Keratinocyte (primary cell): ENCODE measurements at places on chromosomes 3 and 15.

DNA sequence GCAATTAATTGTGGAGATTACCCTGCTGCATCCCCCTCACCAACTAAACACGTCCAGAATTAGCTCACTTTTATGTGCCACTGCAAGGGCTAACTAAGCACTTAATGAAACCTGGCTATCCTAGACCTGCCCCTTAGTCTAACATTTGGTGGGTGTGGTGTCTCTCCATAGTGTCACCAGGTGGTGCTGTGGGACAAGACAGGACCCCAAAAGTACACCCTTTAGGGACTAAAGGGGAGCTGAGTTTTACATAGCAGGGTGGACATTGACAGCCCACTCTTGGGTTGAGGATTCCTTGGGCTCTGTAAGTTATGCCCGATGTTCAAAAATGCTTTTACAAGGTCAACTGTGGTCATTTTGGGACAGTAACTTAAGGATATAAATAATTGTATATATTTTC is 5.7 kb downstream of the DUT start:
- DNase-seq, result no peak

DNA sequence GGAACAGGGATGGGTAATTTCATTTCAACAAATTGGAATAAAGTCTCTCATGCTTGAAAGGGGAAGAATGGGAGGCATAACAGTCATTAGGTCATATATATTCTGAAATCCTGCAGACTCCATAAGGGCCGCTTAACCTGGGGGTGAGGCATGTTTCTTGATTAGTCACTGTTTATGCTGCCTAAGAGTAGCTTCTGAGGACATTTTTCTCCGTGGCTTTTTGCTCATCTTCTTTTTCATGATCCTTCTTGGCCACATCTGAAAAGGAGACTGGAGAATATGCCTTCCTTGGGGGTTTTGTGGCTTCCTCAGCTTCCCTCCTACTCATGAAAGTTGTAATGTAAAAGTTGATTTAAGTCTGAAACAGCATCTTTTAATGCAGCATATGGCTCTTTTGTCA is 20.0 kb upstream of the CFAP20DC start:
- no peak for DNase-seq

DNA sequence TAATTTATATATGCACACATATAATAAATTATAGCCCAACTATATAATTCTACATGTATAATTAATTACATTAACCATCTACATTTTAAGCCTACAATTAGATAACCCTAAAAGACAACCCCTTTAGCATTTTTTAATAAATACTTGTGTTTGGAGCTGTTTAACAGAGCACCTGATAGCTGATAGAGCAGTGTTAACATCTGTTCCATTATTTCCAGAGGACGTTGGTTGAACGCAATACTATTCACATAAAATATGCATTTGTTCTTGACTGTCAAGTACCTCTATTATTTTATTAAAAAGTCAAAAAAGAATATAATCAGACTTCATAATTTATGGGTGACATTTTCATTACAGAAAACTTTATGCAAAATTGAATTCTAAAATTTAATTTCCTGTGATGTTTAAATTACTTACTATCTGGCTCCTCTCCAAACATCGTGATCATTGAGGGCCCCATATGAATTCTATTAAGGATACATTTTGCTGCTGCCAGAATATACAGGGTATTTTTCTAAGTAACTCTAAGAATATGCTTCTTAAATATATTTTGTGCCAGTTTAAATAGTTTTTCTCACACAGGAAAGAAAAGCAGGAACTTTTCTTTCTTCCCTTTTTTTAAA is 234.3 kb downstream of the SHOX2 start:
- no peak for DNase-seq

DNA sequence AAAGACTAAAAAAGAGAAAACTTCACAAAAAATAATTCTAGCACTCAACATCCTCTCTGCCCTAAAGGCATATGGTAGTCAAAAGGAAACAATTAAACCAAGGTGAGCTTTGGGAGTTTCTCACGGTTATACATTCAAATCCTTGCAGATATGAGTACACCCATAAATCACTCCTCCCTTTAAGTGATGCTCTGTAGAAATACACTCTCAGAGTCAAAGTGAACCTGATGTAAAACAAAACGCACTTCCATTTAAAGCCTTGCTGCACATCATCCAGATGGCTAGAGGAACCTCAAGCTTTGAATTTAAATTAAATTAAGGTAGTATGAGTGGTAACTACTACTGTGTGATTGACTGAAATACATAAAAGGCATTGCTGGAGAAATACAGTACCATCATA is 36.0 kb upstream of the AADAC start:
- DNase-seq, result no peak

- no peak for DNase-seq
Measured at GRCh38 chr3:120147072-120147871, 53.0 kb upstream of the GSK3B start.

- no peak for DNase-seq
Measured at GRCh38 chr15:76861815-76862397, 43.2 kb downstream of the SCAPER start.

DNA sequence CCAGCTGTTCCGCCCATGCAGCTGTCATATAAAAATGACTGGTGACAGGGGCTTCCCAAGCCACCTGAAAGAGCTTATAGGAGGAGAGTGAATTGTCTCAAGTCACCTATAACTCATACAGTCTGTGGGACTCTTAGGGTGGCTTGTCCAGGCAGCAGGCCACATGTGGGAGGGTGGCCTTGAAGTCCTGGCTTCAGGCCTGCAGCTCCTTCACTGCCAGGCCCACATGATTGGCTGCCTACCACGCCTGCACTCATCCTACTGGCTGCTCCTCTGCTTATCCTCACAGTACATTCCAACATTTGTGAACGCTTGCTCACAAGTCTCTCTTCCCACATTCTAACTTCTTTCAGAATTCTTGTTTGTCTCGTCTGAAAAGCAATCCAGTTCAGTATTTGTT is 41.1 kb upstream of the TIPARP start:
- no peak for DNase-seq

DNA sequence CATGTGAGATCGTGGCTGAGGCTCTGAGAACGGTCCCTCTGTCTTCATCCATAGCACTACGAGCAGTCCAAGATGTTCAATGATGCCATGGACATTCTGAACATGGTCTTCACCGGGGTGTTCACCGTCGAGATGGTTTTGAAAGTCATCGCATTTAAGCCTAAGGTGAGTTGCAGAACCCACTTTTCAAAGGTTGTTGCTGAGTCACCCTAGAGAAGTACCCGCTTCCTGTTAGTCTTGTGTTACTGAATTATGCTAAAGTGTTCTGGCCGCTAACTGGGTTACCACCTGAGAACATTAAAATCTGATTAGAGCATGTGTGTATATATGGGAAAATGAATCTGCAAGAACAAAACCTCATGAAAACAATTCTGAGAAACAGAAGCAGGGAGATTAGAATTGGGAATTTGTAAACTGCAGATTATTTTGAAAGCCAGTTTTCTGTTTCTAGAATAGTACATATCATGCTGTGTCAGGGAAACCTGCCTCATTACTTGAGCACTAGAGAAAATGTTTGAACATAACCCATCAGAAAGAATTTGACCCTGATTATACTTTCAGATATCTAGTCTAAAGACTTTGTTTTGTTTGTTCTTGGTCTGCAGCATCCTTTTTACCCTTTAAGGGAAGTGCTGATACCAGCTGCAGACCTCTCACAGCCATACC is 92.6 kb downstream of the CHDH start:
- no peak for DNase-seq

- DNase-seq, result no peak
Measured at GRCh38 chr15:61083081-61083787, 145.9 kb downstream of the RORA start.

GRCh38 chr3:102200126-102200525 is 234.7 kb upstream of the ZPLD1 start:
- DNase-seq, result peak; percentile 23

DNA sequence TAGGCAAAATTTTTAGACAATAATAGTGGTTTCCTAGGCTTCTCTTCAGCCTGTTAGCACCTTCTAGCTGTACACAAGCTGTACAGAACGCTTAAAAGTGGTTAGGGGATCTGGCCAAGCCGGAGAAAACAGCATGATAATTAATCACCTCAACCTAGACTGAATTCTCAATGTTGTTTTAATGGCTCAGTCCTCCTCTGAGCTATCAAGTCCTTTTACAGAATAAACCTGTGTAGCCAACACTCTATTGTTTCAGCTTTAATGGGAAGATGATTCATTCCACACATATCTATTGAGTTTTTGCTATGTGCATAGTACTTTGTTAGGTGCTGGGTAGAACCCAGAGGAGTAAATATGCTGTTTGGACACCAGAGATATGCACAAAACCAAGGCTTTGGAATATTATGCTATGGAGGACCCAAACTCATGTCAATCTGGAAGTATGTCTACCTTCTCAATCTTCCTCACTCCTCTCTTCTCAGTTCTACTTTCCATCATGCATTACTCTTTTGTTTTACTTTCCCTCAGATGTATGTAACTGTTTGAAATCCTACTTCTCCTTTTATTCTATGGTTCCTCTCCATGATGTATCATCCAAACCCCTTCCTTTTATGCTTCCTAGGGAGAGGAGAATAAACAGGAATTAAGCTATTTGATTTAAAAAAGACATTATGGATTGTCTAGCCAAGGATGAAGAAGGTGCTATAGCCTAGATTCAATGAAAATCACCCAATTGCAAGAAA is 27.6 kb upstream of the UBE2E2 start:
- no peak for DNase-seq

DNA sequence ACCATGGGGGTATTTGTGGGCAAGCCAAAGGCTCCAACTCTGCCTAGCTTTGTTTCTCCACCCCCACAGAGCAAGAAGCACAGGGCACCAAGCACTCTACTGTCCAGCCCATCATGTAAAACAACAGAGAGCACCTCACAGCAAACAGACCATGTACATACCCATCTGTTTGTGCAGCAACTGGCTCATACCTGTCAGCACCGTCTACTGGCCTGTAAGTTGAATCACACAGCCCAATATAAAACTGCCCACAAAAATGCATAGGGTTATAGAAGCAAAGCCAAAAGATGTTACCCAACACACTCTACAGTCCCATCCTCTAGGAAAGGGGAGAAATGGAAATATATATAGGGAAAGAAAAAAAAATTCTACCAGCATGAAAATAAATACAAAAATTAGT is 139.7 kb upstream of the CPNE4 start:
- DNase-seq, result no peak

- no peak for DNase-seq
Measured at GRCh38 chr3:30951826-30952225, 57.4 kb upstream of the GADL1 start.

DNA sequence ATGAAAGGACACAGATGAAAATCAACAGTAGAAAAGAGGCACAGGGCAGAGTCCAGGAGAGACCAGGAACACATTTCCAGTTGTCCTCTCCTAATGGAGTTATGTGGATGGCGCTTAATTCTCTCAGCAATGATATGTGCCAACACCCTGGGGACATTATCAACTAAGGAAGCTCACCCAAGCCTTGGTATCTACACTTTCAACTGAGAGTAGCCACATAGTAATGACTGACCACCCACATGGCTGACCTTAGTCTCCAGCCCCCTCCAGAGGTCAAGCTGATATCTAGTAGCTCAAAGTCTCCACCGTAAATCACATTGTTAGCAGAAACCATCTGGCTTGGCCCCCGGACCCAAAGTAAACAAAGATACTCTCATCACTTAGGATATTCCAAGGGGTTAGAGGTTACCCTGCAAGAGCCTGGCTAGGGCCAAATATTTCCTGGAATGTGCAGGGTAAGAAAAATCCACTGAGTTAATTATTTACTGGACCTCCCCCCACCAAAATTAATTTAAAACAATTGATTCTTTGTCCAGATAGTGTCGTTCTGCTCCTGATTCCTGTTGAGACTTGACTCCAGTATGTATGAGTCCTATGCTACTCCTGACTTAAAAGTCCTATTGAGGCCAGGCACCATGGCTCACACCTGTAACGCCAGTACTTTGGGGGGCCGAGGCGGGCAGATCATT is 24.8 kb downstream of the GABRR3 start:
- no peak for DNase-seq

DNA sequence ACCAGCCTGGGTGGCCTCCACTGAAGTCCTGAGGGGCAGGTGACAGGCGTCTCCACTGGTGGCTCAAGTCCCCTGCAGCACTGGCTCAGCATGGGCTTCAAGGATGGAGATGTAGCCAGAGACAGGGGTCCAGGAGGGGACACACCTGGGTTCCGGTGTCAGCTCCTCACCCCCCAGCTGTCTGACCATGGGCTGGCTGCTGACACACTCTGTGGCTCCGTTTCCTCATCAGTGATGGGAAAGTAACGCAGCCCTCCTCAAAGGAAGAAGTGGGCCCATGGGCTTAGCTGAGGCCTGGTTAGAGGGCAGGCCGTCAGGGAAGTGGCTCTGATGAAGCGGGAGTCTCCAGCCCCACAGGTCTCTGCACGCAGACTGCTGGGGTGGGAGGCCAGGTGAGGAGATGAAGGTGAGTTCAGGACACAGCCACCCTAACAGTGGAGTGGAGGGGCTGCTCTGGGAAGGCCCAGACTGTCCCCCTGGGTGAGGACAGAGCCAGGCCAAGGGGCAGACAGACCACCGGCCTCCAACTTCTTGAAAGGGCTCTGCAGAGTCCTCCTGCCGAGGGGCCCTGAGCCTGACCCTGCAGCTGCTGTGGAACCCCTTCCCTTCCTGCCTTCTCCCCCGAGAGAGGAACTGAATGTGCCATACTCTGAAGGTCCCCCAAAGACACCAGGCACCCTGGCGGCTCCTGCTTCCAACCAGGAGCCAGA is 24.0 kb downstream of the PSTPIP1 start:
- DNase-seq, result no peak

DNA sequence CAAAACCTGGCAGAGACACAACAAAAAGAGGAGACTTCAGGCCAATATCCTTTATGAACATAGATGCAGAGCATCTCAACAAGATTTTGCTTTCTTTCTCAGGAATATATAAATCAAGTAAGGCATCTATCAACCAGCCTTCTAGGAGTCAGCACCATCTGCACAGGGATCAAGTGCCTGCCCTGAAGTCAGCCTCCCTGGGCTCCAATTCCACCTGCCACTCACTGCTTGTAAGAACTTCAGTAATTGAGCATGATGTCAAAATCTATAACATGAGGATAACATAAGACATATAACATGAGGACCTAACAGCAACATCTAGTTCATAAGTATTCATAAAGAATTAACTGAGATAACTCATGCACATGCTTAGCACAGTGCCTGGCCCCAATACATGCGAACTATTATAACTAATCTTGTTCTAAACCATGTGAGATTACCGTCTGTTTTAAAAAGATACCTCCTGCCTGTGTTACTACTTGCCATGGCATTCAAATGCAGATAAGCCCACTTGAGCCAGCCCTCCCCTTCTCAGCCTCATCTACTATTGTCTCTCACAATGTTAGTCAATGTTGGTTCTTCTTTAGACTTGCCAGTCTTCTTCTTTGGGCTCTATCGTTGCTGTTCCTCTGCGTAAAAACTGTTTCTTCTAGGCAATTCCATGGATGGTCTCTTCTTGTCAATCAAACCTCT is 91.6 kb downstream of the PLD1 start:
- no peak for DNase-seq

- no peak for DNase-seq
Measured at GRCh38 chr3:125115640-125116039, 59.8 kb upstream of the HEG1 start.

DNA sequence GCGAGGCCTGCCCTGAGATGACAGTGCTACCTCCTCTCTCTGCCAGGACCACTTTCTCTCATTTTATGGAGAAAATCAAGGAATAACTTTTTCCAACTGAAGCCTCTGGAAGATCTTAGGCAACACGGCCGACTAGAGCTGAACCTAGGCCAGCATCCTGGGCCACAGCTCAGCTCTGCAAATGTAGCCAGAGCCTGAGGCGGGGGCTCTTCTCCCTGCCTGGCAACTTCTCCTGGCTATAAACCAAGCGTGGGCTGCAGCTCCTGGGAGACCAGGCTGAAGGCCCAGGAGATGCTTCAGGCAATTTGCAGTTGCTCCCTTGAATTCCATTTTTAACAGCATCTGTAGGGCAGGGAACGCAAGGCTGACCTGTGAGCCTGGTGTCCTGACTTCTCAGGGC is 74.9 kb downstream of the CEMIP start:
- no peak for DNase-seq
